NT2/D1 (cell line): ENCODE measurements at places on chromosomes 1 and 21.

DNA sequence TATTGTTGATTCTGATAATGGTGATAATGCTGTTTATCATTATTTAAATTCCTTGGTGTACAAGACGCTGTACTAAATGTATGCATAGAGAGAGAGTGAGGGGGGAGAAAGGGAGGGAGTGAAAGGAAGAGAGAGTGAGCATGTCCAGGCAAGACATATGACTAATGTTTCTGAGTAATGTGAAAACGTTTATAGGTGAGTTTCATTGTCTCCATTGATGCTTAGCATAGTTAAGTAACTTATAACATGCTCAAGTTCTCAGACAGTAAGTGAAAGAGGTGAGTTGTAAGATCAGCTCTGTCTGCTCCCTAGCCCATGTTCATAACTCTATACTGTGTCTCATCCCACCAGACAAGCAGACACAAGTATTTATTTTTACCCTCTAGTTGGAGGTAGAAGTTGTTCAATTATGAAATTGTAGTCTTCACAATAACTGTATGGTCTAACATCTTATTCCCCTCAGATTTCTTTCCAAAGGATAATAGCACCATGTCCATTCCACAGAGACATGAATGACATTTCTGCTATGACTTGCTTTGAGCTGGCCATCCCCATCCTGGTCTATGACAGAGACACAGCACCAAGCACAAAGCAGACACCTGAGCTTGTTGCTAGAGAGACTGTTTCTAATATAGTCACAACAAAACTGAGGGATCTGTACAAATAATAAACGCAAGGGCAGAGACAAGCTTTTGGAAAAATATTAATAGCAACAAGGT, 285.1 kb downstream of the CACNA1E start:
- DNase-seq, result no peak

GRCh38 chr1:7826363-7826762, 26.5 kb downstream of the UTS2 start:
- no peak for DNase-seq

GRCh38 chr1:73100216-73100615, 817.9 kb upstream of the NEGR1 start:
- DNase-seq, result no peak

GRCh38 chr1:64940025-64940424, 26.3 kb downstream of the JAK1 start:
- DNase-seq, result no peak

GRCh38 chr1:29698033-29698432, 461.7 kb downstream of the PTPRU start:
- DNase-seq, result peak; percentile 68

DNA sequence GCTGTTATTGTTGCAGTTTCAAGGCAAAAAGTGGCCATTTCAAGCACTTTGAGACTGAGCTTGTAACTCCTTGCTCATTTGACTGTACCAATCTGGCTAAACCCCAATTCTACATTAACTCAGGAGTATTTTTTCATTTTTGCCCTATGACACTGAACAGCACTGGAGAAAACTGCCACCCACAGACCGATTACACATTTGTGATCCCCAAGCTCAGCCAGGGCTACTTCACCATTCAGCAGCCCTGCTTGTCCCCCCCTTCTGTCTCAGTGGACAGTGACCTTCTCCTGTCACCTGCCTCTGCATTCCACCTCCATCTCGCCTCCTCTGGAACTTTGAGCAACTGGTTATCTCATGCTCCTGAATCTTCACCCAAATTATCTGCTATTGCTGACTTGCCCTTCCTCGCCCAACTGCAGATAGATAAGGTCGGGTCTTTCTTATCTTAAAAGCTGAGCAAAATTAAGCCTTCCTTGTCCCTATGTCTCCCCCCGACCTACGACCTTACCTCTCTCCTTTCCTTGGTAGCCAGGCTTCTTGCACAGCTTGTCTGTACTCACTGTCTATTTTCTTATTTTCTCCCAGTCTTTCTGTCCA, 25.3 kb downstream of the SPATA46 start:
- DNase-seq, result no peak

DNA sequence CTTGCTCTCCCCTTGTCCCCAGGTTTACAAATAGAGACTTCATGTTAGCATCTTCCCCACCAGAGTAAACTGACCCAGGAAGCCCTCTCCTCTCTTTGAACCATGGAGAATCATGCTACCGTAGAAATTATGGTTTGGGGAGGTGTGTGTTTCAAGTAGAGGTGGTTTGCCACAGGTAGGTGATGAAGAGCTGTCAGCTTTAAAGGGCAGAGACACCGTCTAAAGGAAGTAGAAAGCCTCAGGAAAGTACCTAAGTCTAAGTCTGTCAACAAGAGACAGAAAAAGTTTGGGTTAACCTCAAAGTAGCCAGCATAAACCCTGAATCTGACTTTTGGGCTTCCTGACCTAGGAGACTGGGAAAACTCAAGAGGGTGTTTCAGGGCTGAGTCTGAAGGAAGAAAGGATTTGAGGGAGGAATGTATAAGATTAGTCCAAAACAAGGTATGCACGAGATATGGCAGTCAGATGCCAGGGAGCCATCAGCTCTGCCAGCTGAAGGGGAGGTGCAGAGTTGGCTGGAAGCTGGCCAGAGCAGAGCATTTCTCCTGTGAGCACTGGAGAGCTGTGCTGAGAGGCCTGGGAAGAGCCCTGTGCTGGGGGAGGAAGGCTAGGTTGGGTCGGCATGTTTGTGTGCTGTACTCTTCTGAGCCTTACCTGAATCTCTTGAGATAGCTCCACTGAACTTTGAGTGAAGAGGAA, 14.3 kb downstream of the ADAMTSL4 start:
- no peak for DNase-seq

DNA sequence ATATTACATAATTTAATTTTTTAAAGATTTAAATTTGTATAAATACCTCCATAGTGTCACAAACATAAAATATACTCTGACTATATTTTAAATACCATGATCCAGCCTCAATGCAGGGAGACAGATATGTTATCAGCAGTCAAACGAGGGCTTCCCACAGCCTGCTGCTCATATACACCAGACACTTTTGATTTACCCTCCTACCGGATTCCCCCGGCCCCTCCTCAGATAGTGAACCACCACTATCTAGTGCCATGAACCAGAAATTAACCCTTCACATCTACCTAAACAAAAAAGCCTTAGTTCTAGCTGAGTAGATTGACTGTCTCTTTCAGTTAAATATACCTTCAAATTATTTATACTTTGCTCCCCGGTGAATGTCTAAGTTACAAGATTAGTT, 52.4 kb upstream of the C1orf53 start:
- DNase-seq, result no peak

DNA sequence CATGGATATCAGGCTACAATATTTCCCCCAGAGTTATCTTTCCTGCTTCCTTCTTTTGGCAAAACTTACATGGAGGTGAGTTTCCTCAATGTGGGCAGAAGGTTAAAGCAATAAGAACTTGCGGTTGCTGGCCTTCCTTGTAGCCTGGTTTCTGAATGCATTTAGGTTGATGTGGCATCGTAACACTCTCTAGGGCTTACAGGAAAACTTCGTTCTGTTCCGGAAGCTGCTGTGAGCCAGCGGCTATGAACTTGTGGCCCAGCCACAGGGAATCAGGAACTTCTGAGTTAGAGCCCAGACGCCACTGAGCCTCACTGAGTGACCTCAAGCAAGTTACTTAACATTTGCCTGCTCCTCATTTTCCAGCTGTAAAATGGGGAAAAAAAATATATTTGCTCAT, 623.4 kb upstream of the ADAMTS5 start:
- no peak for DNase-seq
